Urothelium cell line (cell line): ENCODE measurements at places on chromosomes 11 and 22.

GRCh38 chr11:115049796-115050195 is 371.5 kb downstream of the NXPE2 start:
- DNase-seq: no peak

- no peak for DNase-seq
Measured at GRCh38 chr11:106457727-106458126, 380.3 kb downstream of the AASDHPPT start.

GRCh38 chr22:18997306-18997924 is 61.3 kb upstream of the PRODH start:
- DNase-seq: no peak

- no peak for DNase-seq
Measured at GRCh38 chr11:91802475-91802874, 422.1 kb upstream of the FAT3 start.

DNA sequence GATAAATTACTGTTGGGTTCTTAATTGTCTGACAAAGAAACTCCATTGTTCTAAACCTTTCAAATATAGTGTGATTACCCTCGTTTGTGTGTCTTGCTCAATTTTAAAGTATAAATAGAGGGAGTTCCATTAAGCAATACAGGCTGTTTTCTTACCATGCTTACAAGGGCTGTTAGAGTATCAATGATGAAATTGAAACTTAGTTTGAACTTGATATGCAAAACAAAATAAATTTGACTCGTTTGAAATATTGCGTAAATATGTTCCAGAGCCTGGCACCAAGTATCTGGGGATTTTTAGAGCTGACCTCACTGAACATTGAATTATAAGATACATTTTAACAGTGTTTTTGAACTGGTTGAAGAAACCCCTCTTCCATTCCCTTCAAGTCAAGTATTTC is 31.7 kb downstream of the TEAD1 start:
- no peak for DNase-seq

DNA sequence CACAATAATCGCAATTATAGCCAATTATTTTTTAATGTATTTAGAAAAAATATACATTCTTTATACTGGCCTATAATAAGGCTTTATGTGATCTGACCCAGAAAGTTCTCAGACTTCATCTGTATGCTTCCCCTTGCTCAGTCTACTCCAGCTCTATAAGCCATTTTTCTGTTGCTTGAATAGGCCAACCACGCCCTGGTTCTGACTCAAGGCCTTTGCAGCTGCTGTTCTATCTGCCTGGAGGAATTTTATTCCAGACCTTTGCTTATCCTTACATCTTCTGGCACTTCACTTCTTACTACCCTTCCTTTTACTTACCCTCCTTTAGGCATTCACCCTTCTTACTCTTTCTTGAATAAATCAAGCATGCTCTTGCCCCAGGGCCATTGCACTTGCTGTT is 54.9 kb upstream of the PDE3B start:
- no peak for DNase-seq

GRCh38 chr11:70833554-70833953 is 418.8 kb downstream of the SHANK2 start:
- no peak for DNase-seq

- no peak for DNase-seq
Measured at GRCh38 chr11:125193841-125194240, 29.3 kb downstream of the PKNOX2 start.

GRCh38 chr11:32473282-32473909 is 38.1 kb upstream of the WT1 start:
- no peak for DNase-seq

DNA sequence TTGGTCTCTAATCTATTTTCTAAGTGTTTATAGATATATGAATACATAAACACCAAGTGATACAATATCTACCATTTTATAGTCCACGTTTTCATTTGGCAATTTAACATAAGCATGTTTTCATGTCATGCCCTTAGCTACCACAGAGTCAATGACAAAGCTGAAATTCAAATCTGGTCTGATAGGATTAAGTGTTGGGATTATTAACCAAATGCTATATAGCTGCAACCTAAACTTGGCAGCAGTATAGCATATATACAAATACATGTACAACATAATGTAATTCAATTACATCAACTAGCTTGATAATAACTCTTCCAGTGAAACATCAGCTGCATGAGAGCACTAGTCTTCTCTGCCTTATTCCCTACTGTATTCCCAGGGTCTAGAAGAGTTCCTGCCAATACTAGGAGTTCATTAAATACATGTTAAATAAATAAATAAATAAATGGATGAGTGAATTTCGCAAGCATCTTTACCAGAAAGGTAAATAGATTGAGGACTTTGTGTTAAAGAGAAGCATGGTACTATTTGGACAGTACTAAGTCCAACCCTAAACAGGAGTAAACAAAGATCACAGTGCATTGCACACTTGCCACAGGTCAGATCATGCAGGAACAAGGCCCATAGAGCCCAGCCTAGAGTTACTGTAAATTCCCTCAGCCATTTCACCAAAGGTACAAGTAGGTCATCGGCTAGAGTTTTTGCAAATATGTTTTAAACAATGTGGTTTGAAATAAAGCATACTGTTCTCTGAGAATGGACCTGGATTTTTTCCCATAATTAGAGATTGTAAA is 12.8 kb downstream of the SAA4 start:
- no peak for DNase-seq

GRCh38 chr22:36564422-36565158 is 35.6 kb upstream of the EIF3D start:
- no peak for DNase-seq
